ENCODE measurements at places on chromosomes 6 and 20. TPM values are rescaled to one million over a fixed set of nuclear protein-coding genes. Genes with fewer than 3 reads are reported as not detected.

PRRT1 gene
- total RNA-seq: 0.77 TPM

GRCh38 chr6:138692058-138692977 lies 81.3 kb upstream of the CCDC28A start:
- peak; percentile 82 for DNase-seq

SAMD5 gene
- 1.6 TPM for total RNA-seq

GRCh38 chr6:160328447-160328846 lies 19.7 kb upstream of the SLC22A3 start:
- no peak for DNase-seq

GRCh38 chr6:32413427-32414047 lies 6.6 kb upstream of the BTNL2 start:
- peak; percentile 75 for DNase-seq

DNA sequence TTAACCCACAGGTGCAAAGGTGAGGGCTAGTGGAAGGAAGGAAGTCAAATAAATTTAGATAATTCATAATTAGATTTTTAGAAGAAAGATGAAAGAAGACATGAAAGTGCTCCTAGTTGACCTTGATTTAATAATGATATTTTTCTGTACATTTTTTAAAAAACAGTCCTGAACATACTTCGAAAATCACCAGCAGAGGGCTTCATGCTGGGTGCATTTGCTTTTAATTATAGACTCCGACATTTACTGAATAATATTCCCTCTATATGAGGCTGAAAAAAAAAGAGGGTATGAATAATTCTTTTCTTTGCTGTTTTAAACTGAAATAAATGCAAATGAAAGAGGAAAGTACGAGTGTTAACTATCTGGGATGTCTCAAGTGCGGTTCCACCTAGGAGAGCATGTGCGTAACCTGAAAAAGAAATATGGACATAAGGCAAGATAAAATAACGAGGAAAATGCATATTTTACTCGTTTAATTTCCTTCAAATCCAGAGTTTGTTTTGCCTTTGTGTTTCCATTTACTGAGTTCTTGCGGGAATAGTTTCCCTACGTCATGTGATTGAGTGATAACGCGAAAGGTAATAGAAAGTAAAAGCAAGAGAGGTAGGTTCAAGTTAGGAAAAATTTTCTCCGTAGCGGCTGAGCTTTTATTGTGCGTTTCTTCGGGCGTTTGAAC lies 3.1 kb upstream of the TFAP2B start:
- DNase-seq: no peak

GRCh38 chr20:16069389-16070010 lies 503.7 kb downstream of the KIF16B start:
- no peak for DNase-seq

RAET1L gene
- not detected for total RNA-seq

DNA sequence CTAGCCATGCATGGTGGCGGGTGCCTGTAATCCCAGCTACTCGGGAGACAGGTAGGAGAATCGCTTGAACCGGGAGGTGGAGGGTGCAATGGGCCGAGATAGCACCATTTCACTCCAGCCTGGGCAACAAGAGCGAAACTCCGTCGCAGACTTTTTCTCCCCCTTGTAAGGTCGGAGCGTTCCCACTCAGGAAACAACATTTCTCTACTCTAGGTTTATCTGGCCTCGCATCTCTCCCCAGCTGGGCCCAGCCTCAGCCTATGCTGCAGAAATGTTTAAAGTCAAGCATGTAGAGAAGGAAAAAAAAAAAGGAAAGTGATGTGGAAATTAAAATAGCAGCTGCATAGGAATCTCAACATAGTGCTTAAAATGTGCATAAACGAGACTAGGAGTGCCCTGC lies 172.3 kb downstream of the TRIM27 start:
- DNase-seq: no peak

All from left cardiac atrium (tissue), 4 donors.